Articular chondrocyte of knee joint (primary cell): ENCODE measurements at places on chromosomes 3 and 15. TPM values are rescaled to one million over a fixed set of nuclear protein-coding genes. Genes with fewer than 3 reads are reported as not detected.

The SLC22A14 gene
- 0.32 and 0.52 TPM in 2 replicates for total RNA-seq

The AADACL2 gene
- total RNA-seq: not detected in 2 replicates

The SNTN gene
- total RNA-seq: not detected in 2 replicates

The ATP13A5 gene
- total RNA-seq: not detected in 2 replicates

The FANCD2OS gene
- total RNA-seq: not detected in 2 replicates
